Urothelium cell line (cell line): ENCODE measurements at places on chromosomes 4 and X.

DNA sequence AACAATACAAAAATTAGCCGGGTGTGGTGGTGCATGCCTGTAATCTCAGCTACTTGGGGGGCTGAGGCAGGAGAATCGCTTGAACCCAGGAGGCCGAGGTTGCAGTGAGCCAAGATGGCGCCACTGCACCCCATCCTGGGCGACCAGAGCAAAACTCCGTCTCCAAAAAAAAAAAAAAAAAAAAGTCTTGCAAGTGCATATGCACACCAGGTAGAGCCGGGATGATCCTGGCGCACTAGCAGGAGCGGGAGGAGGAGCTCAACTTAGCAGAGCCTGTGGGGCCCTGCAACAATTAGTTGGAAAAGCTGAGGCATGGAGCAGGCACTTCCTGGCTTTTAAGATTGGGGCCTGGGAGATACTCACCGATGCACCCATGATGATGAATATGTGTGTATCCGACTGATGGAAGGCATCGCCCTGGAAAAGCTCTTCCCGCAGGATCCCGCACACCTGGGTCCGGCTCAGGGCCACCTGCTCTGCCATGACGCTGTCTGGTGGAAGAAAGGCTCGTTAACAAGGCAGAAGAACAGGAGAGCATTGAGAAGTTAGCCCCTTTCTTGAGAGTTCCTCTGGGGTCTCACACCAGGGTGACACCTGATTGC, 872 bp downstream of the G6PD start:
- no peak for DNase-seq

- no peak for DNase-seq
These were observed 19.9 kb upstream of the ZIC3 start for GRCh38 chrX:137545711-137546651.

GRCh38 chr4:153486281-153487151, 20.4 kb downstream of the TMEM131L start:
- DNase-seq = peak; percentile 77

- peak; percentile 6 for DNase-seq
These were observed 622.2 kb upstream of the GRID2 start for GRCh38 chr4:91681544-91681943.

- DNase-seq = no peak
These were observed 72.9 kb upstream of the GYPA start for GRCh38 chr4:144213371-144213770.

DNA sequence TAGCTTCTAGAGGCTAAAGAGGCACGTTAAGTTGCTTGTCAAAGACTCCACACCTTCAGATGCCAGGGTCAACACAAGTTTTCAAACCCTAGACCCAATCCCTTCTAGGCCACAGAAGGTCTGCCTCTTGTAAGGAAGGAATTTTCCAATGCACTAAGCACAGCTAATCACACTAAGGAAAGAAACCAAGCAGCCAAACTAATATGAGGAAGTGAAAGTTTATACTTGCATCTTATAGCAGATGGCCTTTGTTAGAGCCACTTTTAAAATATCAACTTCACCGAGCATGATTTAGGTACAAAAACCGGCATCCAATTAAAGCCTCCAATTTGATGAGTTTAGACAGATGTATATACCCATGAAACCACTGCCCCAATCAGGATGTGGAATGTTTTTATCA, 9.9 kb downstream of the FHL1 start:
- no peak for DNase-seq

DNA sequence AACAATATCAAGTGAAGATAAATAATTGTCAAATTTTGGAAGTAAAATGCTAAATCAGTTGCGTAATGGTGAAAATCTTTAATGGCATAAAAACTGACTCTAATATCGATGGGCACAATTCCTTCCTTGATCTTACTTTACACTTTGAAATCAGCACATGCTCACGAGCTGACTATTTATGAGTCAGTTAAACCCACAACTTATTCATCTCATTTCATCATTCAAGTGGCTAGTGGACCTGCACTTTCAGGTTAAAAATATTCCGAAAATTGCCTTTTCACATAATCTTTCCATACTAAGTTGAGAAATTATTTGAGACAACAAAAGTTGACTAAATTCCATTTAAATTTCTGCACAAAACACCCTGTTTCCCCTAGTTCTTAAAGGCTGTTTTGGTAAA, 582.1 kb upstream of the TENM3 start:
- no peak for DNase-seq
